ENCODE measurements at places on chromosomes 7 and 10.

DNA sequence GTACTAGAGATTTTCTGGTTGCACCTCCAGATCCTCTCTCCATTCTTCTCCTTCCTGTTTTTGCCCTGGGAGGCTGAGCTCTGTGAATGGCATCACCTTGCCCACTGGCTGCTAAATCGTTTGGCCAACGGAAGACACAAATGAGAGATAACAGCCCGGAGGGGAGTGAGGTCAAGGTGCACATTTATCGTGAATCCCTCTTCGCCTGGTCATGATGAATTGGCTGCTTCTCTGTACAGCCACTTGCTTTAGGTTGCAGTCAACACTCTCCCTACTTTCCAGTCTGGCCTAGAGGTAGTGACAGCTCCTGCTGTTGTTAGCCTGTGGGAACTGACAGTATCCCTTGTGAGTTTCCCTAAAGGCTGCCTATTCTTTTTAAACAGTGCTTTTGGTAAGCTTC, 85.4 kb upstream of the CHCHD3 start:
- DNase-seq: no peak

DNA sequence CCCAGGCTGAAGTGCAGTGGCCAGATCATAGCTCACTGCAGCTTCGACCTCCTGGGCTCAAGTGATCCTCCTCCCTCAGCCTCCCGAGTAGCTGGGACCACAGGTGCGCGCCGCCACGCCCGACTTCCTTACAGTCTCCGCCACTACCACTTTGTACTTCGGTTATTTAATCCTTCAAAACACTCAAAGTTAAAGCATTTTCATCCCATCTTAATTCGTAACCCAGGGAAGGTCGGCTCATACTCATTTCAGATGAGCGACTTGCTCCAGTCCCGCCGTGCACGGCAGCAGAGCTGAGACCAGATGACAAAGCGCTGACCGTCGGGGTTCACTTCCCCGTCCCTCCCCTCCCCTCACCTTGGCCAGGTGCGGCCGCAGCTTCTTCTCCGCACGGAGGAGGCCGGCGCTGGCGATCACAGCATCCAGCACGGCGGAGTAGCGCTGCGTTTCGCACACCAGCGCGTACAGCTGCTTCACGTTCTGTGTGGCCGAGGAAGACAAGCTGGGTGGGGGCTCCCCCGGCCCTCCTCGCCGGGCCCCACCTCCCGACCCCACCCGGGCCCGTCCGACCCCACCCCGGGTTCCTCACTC, 457 bp downstream of the NSUN5 start:
- DNase-seq: no peak

DNA sequence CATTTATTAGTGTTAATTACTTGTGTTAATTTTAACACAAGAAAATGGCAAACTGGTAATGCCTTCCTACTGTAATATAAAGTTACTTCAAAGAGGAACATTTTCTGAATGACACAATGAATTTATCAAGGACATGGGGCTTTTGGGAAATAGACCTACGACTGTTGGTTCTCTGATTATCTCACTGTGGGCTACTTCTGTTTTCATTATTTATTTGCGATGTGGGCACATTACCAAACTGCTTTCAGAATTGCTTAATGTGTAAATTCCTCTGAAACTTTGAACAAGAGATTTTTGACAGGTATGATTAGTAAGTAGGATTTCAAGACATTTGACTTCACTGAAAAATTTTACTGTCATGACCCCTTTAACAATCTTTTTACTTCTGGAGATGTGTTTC, 535.6 kb downstream of the CNTNAP2 start:
- no peak for DNase-seq

DNA sequence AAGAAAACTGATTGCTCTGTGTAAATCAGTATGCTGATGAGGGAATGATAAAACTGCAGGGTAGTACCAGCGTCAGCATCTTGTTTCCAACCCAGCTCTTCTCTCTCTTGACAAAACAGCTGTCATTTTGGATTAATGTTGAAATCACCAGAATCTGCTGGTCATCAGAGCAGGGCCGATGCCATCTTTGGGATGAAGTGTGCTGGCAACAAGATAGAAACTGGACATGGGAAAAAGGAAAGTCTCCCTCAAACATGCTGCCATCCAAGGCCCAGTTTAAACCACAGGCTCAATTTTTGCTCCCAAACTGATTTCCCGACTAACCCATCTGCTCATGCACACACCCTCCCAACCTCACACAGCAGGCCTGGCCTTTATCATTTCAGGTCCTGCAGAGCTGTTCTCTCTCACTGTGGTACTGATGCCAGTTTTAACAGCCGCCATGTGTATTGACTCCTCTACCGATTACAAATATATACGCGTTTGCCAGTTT, 285.2 kb downstream of the AUTS2 start:
- no peak for DNase-seq

All from stimulated activated naive CD4-positive, alpha-beta T cell treated with Interleukin-2 at 50 U/mL for 16 hours (primary cell).